Stimulated activated CD4-positive, alpha-beta T cell treated with anti-CD3 and anti-CD28 coated beads, Interleukin-1b, Interleukin-23, amount 100 ng/mL, for 1 hour (primary cell): ENCODE measurements at places on chromosomes 6 and 20.

- DNase-seq, result no peak
Measured at GRCh38 chr20:24916412-24916811, 32.7 kb upstream of the CST7 start.

GRCh38 chr6:39215640-39216158, 13.6 kb downstream of the KCNK5 start:
- no peak for DNase-seq

- no peak for DNase-seq
Measured at GRCh38 chr6:127148511-127148910, 30.0 kb downstream of the RSPO3 start.

DNA sequence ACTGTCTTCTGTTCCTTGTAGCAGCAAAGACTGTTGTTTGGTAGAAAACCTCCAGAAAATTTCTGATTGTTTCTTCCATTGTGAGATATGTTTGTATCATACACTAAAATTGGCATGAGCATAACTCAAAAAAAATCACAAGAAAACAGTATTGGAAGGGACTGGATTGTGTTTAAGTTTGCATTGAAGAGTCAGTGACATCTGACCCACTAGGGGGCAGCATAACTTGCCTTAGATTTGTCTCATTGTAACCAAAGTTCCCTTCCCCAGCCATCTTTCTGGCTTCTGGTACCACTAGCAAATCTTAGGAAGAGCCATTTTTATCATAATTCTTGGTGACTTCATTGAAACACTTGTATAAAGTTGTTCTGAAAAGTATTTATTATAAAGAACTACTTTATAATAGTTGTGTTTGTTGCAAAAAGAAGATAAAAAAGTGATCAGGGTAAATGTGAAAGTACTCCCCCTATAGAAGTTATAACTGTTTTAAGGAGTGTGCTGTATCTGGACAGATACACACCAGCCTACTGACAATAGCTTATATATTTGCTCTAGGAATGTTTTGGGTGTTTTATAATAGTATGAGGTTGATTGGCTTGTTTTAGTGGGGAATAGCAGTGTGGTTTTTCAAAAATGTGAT, 7.7 kb downstream of the CSTF1 start:
- DNase-seq, result peak; percentile 32

DNA sequence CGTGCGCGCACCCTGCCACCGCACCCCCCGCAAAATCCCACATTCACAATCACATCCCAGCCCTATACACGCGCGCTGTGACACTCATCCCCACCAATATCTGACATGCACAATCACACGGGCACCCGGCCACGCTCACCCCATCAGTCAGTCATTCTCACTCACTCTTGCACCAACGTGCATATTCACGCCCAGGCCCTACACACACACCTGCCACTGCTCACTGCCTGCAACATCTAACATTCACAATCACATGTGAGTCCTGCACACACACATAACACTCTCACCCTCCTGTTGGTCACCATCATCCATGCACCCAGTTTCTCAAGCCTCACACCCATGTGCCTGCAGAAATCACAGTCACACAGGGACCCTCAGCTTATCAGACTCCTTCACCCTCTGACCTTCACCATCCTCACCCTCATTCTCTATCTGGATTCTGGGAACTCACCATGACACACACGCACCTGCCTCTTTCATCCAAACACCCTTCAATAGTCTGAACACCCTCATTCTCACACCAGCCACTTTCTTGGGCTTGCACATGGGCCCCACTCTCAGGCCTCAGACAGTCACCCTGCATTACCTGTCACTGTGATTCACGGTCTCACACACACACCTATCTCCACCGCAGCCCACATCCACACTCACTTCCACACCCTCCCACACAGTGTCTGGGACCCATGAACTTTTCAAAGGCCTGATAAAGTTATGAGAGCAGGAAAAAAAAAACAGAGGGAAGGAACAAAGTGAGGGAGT, 748 bp upstream of the ATP9A start:
- DNase-seq, result no peak

DNA sequence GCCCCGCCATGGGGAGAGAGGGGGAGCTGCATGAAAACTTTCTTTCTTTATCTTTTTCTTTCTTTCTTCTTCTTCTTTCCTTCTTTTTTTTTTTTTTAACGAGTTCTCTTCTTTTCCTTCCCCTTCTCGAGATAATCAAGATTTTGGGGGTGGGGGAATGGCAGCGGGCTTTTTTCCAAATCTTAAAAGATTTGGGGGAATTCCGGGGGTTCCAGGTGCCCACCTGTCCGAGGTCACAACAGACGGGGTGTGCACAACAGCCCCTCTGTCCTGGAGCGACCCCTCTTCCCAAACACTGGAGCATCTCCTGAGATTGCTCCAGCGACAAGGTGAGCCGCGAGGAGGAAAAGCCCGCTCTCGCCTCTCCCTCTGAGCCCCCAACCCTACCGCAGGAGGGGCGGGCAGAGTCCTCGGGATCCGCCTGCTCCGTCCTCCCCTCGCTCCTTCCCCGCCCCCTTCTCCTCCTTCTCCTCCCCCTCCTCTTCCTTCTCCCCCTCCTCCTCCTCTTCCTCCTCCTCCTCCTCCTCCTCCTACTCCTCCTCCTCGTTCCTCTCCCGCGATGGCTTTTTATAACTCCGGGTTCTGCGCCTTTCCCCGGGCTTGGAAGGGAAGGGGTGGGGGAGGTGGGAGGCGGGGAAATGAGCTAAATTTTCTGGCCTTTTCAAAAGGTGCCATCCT, 689 bp upstream of the KCNB1 start:
- no peak for DNase-seq

GRCh38 chr20:24584538-24585356, 115.3 kb downstream of the SYNDIG1 start:
- no peak for DNase-seq

DNA sequence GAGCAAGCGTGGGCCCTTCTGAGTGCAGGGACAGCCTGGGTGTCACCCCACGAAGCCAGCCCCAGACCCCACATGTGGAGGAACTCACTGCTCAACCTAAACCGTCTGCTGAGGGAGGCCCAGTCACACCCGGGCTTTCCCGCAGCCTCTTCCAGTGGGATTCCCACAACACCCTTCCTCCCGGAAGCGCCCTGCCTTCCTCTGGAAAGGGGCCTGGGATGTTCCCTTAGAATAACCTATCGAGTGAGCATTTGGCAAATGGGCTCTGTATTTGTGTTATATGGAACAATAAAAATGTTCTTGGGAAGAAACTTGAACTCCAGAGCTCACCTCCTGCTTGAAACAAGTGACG, 100.0 kb upstream of the DUSP22 start:
- DNase-seq, result no peak

- no peak for DNase-seq
Measured at GRCh38 chr20:40467067-40467466, 222.0 kb downstream of the MAFB start.

GRCh38 chr6:169963581-169964297, 212.3 kb downstream of the ERMARD start:
- DNase-seq, result no peak

- DNase-seq, result no peak
Measured at GRCh38 chr20:24148372-24148771, 159.8 kb upstream of the GGTLC1 start.

DNA sequence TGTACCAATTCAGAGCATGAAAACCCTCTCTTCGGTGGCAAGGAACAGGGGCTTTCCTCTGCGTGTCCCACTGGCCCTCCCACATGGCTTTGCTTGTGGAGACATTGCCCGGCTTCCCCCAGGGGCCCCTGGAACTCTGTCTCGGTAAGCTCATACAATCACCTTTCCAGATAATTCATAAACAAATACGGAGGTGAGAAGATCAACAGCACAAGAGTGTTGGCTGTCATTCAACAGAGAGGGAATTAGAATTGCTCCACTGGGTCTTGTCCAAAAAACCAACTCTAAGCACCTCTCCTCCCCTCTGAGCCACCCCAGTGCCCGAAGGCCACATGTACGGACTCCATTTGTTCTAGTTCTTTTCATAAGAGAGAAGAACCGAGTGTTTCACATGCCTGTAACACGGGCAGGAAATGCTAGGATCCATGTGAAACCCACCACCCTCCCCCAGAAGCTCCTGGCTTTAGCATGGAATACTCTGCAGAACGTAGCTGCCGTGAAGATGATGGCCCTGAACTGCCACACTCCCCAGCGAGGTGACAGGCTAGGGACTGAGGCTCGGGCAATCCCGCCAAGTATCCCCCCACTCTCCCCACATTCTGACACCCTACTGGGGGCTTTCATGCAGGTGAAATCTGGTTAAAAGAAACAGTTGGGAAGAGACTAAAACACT, 24.6 kb upstream of the FOXC1 start:
- DNase-seq, result no peak

DNA sequence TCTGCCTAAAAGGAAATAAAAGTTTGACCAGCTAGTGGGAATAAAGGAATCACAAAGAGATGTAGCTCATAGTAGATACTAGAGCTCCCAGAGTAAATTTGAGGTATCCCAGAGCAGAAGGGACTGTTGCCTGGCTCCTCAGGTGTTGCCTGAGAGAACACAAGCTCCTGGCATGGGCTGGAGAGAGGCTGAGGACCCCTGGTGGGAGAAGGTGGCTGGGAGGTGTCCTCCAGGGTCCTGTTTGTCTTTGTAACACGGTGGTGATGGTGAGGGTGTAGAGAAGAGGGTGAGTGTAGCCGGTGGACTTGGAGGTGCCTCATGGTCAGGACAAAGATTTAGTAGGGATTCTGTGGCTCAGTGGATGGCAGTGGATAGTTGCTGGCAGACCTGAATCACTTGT, 28.1 kb upstream of the NNAT start:
- no peak for DNase-seq

- DNase-seq, result no peak
Measured at GRCh38 chr6:25601800-25602673, 50.0 kb upstream of the SCGN start.

DNA sequence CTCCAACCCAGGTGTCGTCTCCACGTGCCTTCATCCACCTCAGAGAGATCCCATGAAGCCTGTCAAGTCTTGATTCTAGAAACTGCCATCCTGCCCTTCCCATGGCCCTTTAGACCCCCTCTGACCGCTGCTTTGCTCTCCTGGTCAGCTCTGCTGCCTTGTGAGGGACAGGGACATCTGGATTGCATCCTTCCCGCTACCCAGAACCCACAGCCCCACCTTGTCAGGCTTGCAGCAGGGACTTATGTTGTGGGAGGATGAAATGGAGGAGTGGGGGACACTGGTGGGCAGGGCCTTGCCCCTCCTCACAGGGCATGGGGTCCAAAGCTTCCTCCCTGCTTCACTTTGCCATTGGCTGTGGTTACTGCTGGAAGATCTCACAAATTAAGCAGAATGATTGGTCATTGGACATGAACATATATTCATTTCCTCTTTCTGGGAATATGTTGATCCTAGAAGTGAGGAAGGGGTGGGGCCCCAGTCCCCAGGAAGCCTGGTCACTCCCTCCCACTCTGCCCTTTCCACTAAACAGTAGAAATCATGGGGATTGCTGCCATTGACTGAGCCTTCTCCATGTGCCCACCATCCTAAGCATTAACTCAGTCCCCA, 4.5 kb downstream of the GLP1R start:
- DNase-seq, result no peak

- no peak for DNase-seq
Measured at GRCh38 chr6:15299430-15300131, 53.7 kb downstream of the JARID2 start.

DNA sequence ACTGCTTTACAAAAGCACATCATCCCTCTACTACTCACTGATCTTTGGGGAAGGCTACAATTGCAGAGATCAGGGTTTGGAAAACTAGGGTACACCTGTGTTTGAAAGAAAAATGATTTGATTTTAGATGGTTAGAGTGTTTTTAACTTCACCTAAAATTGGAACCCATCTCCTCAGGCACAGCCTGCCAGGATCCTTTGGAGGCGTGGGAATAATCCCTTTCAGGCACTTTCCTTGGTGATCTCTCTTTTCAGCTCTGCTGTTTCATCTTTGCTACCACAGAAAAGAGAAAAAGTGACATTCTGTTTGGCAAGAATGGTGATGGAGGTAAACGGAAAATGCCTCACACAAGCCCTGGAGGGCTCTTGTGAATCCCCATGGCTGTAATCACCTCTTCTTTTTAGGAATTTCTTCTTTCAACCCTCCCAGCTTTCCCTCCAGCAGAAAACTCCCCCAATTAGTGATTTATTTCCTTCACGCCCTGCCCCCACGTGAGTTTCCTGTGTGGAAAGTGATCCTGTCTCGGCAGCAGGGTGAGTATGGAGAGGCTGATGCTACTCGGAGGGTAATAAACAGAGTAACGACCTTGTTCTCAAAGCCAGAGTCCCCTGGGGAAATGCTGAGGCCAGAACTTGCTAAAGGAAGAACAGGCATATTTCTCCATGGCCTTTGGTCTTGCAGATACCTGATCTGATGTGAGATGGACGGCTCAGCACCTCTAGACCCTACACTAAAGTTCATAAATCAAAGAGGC, 9.2 kb downstream of the KCNG1 start:
- DNase-seq, result no peak

- no peak for DNase-seq
Measured at GRCh38 chr6:146962329-146962728, 241.9 kb upstream of the STXBP5 start.

- no peak for DNase-seq
Measured at GRCh38 chr6:138278326-138278725, 60.0 kb upstream of the PBOV1 start.

DNA sequence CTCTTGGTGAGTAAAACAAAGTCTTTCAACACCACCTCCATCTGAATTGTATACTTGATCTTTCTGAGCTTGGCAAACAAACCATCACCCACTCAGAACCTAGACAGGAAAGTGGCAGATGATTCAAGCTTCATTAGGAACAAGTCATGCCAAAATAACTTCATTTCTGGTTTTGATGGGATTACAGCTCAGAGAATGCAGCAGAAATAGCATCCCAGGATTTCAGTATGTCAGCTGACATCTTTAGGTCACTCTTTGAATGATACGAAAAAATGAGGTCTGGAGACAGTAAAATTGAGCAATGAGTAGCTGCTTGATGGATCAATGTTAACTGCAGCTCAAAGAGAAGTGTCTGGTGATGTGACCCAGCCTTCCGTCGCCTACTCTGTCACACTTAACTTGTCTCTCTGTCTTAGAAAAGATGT, 92.4 kb downstream of the GJA10 start:
- DNase-seq, result no peak
